ENCODE measurements at places on chromosomes 13 and 19. TPM values are rescaled to one million over a fixed set of nuclear protein-coding genes. Genes with fewer than 3 reads are reported as not detected.

Gene FSTL3
- total RNA-seq: 10.6 TPM

Gene GRIK5
- total RNA-seq: 0.59 TPM

Gene GFY
- total RNA-seq: not detected

Gene SUGP2
- total RNA-seq: 43.9 TPM
